ENCODE measurements at places on chromosomes 11 and 22.

DNA sequence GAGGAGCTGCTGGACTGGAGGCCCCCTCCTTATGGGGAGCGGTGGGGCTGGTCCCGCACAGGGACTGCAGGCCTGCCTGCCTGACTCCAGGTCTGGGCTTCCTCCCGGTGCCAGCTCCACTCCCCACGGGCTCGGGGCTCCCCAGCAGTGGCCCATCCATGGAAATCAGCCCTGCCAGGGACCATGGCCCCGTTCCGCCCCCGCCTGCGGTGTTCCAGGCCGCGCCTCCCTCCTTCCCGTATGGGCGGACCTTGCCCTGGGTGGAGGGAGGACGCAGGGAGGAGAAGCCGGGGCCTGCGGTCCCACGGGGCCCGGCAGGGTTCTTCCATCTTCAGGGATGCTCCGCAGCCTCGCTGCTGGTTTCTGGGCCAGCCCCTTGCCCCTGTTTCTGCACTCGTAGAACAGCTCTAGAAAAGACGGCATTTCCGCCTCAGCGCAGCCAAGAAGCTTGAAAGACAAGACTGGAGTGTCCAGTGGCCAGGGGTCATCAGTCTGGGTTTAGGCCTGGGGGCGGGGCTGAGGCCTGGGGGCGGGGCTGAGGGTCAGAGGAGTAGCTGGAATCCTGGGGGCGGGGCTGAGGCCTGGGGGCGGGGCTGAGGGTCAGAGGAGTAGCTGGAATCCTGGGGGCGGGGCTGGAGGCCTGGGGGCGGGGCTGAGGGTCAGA lies 1330.6 kb downstream of the BRD1 start:
- no peak for DNase-seq

GRCh38 chr22:29801796-29802195 lies 34.6 kb downstream of the UQCR10 start:
- DNase-seq, result no peak

GRCh38 chr11:123338997-123339752 lies 90.9 kb upstream of the GRAMD1B start:
- DNase-seq, result no peak

GRCh38 chr11:116335078-116335477 lies 437.7 kb downstream of the BUD13 start:
- no peak for DNase-seq

DNA sequence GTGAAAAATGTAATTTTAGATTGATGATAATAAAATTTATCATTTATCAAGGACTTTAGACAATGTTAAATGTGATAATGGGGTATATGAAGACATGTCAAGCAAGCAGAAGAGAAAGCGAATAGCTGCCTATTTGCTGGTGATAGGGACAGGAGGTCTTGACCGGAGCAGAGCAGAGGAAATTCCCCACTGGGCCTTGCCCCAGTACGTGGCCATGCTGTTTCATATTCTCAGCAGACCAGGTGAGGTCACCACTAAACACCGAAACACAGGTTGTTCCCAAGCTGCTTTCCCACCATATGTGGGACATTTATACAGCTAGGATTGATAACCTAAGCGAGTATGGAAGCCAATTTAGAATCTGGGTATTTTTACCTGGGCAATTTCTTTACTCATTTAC lies 1629.6 kb downstream of the FAM181B start:
- DNase-seq, result no peak

DNA sequence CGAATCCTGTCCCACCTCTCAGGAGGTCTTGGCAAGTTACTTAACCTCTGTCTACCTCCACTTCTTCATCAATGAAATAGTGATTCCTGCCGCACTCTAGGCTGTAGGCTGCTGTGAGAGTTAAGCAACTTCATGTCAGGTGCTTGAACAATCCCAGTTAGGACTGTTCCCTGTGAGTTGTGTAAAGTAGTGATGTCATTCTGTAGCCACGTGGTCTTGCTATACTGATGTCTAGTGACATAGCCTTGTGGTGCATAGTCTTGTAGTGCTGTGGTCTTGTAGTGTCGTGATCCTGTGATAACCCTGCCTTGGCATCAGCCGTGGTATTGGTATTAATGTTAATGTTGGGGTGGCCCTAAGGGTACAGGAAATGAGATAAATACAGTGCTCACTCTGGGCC lies 30.3 kb upstream of the PRR5 start:
- no peak for DNase-seq

DNA sequence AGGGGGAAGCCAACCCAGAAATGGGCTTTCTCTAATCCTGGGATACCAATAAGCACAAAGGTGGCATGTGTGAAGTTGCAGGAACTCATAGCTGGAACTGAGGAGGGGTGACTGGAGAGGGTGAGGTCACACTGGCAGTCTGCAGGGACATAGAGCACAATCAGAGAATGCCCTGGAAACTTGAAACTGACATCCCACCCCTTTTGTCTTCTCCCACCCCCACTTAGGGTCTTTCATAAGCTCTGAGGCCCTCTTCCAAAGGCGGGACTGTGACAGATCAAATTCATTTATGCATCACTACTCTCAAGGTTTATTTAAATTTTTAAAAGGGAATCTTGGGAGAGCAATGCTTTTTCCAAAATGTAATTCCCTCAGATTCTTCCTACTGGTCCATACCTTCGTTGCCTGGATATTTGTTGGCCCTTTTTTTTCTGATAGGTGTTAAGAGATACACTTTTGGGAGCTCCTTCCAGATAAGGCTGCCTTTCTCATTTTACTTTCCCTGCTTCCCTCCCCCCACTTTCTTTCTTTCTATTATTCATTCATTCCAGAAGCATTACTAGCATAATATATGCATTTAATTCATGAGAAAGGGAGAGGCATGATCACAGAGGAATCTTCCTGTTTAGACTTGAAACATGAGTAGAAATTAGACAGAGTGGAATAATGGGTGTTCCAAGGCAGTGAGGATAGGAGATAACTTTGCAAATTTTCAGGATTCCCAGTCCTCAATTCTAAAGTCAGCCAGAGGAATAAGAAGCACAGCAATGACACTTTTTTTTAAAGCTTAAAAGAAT lies 14.8 kb downstream of the OR51E2 start:
- no peak for DNase-seq

GRCh38 chr11:13329670-13330356 lies 52.2 kb downstream of the BMAL1 start:
- no peak for DNase-seq

- DNase-seq, result no peak
Observed at GRCh38 chr11:111941963-111942362, 4.8 kb downstream of the DIXDC1 start.

- DNase-seq, result no peak
Observed at GRCh38 chr11:2328021-2328420, 26.2 kb downstream of the TSPAN32 start.

DNA sequence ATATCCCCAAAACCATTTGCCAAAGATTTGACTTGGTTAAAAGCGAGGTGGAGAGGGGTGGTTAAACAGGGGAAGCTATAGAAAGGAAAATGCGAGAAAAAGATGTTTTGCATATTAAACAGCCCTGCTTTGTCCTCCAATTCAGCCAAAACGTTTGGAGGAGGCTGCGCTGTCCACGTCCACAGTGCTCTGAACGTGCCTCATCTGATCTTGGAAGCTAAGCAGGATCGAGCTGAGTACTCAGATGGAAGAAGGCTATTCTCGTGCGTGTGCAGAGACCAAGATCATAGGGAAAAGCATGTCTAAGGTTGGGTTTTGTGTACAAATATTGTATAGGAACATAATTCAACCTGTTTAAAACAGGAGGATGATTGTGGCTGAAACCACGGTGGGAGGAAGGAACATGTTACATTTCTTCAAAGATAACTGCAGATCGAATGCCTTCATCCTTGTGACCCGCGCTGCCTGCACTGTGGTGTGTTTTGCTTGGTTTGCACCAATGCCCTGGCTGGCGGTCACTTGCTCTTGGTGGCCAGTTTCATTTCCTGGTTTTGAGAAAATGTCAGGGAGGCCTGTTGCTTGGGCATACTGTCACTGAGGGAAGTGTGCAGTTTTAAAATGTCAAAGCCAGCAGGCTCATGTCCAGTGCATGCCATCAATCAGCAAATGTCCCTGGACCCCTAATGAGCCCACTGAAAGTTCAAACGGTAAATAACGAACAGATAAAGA lies 40.4 kb downstream of the FLI1 start:
- no peak for DNase-seq

GRCh38 chr11:68047437-68048290 lies 8.8 kb downstream of the TCIRG1 start:
- no peak for DNase-seq
